ENCODE measurements at places on chromosomes 2 and 18.

- no peak for DNase-seq
These were observed 95.3 kb downstream of the GALR1 start for GRCh38 chr18:77344786-77345500.

GRCh38 chr2:64196963-64197362, 52.7 kb upstream of the PELI1 start:
- DNase-seq, result no peak

DNA sequence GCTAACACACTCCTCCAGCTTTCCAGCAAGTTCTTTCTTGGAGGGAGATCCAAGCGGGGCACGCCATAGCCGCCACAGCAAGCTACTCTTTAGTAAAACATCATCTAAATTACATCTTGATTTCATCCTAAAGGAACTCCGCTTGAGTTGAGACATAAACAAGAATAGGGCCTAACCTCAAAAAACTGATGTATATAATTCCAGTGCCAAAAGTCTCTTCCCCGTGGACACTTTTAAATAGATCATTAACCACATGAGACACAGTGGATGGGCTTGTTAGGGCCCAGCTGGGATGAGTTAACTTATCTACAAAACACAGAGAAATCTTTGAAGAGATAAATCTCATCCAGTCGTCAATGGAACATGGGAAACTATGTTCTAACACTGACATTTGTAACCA, 20.8 kb upstream of the MLPH start:
- DNase-seq, result no peak

DNA sequence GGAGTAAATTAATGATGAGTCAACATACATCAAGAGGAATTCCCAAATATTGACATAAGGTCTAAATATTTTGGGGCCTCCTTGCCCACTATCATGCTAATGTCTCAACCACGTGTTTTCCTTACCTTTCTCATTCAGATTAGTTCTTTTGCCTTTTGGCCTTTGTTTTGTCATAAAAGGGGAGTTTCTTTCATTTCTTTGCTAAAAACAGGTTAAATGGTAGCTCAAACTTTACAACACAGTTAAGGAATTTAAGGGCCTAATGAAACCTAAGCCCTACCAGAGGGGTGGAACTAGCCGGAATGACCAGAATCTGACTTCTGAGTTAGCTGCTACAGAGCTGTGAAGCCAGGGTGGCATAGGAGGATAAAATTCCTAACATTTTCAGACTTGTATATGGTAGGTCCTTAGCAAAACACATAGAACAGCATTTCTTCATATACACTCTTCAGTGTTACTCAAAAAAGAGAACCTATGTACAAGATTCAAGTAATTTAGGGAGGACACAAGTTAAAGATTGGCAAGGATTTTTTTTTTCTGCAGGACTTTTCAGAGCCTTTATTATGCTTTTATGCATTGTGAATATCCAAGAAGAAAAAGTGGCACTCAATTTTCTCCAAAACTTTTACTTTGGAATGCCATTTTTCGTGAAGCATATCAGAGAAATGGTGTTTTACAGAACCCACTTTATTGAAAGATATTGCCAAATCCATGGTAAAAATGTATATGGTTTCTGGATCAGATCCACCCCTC, 633.1 kb downstream of the ARHGAP15 start:
- no peak for DNase-seq

DNA sequence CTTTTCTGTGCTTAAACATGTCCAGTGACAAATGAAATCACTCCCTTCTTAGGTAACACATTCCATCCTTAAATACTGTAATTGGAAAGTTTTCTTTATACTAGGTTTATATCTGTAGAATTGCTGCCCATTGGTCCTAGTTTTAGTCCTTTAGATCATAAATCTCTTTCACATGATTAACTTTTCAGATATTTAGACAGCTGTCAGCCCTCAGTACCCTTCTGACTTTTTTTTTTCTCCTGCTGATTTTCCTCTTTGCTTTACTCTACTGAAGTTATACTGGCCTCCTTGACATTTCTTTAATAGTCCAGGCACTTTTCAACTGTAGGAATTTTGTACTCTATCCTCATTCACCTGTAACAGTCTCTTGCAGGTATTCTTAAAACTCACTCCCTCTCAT, 28.9 kb downstream of the RBBP8 start:
- DNase-seq, result no peak

DNA sequence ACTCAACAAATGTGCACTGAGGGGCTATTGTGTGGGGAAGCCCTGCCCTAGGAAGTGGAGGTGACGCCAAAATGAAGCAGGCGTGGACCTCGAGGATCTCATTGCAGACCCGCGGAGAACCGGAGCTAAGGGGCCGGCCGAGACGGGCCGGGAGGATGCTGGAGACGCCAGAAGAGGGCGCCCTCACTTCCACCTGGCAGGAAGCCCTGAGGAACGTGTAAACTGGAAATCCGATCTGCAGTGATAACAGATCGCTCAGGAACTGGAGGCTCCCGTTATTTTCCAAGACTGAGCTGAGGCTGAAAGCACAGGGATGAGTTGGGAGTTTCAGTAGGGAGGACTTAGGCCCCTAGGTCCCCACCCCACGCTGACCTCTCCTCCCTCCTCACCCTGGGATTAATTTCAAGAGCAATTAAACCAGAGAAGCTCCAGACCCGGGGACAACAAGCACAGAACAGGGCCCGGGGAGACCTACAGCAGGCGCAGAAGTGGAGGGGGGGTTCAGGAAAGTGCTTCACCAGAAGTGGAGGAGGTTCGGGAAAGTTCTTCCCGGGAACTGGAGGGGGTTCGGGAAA, 7.7 kb upstream of the COL6A3 start:
- peak; percentile 73 for DNase-seq

DNA sequence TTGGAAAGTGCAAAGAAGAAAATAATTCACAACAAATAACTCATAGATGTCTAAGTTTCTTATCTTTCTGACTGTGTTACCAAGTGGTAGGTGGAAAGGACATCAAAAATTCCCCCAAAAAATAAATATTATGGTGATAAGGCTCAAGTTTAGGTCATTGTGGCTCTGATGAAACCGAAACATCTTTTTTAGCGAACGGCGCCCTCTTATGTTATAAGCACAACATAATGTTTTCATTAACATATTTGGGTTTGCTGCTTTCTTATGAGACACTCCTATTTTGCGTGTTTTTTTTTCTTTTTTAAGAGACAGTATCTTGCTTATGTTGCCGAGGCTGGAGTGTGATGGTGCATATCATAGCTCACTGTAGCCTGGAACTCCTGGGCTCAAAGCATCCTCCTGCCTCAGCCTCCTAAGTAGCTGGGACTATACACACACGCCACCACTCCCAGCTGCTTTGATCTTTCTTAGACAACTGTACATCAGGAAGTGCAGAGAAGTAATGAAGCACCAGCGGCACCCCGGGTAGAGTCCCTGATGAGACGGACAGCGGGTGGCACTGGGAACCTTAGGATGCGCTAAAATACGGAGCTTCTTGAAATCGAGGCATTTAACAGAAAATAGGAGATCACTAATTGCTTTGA, 38.5 kb upstream of the SLC35G4 start:
- no peak for DNase-seq

GRCh38 chr2:226694586-226695284, 104.9 kb downstream of the IRS1 start:
- DNase-seq, result no peak

GRCh38 chr18:55407774-55408535, 180.0 kb downstream of the TCF4 start:
- DNase-seq, result no peak

DNA sequence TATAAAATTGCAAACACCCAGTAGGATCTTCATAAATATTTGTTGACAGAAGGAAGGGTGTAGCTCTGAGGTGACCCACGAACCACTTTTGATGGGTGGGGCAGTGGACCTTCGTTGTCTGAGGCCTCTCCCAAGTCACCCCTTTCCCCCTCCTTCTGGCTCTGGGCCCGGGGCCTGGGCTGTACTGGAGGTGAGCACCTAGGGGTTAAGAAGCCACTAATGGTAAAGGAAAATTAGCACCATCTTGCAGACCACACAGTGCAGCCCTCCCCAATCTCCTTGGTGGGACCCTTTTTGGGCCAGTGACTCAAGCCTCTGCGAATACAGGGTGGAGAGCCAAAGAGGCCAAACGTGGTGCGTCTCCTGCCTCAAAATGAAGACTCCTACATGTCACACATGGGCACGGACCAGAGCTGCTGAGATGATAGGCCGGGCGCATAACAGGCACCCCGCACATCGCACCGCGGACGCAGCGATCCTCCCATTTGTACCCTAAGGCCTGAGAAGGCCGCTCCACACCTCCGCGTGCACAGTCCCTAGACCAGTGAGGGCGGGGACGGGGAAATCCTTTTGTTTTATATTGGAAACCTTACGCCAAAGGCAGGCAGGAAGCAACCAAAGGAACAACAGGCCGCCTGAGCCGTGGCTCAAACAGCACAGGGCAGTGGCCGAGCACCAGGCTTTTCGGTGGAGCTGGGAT, 31.9 kb upstream of the ATP6V1B1 start:
- DNase-seq, result no peak

- DNase-seq, result no peak
These were observed 91.6 kb downstream of the ASB1 start for GRCh38 chr2:238518172-238518820.

GRCh38 chr2:18762667-18763066, 173.3 kb upstream of the NT5C1B start:
- no peak for DNase-seq

GRCh38 chr2:215357660-215358059, 45.8 kb downstream of the ATIC start:
- no peak for DNase-seq

DNA sequence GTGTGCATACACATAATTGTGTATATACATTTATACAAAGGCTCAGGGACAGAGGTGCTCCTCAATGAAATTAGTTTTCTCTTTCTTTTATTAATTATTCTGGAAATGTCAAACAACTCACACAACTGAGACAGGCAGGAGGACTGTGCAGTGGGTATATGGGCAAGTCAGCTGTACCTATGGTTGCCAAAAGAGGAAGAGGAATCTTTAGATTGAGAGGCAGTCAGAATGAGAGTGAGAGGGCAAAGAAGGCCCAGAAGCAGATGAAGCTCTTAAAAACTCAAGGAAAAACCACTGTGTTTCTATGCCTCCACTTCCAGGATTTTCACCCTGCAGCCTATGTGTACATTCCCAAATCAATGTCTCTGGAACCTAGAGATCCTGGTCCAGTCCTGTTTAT, 79.1 kb downstream of the CACNB4 start:
- DNase-seq, result no peak

DNA sequence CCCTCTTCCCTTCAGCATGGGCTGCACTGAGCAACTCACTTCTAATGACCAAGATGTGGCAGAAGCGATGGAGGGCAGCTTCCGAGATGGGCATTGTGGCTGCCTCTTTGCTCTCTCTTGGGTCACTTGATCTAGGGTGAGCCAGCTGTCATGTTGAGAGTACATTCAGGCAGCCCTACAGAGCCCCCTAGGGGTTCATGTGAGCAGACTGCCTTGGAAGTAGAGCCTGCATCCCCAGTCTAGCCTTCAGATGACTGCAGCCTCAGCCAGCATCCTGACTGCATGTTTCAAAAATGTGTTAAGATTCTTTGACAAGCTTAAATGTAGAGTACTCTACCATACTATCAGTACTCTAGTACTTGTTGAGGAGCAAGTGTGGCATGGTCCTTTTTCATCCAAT, 143.9 kb downstream of the NCK2 start:
- DNase-seq, result no peak

DNA sequence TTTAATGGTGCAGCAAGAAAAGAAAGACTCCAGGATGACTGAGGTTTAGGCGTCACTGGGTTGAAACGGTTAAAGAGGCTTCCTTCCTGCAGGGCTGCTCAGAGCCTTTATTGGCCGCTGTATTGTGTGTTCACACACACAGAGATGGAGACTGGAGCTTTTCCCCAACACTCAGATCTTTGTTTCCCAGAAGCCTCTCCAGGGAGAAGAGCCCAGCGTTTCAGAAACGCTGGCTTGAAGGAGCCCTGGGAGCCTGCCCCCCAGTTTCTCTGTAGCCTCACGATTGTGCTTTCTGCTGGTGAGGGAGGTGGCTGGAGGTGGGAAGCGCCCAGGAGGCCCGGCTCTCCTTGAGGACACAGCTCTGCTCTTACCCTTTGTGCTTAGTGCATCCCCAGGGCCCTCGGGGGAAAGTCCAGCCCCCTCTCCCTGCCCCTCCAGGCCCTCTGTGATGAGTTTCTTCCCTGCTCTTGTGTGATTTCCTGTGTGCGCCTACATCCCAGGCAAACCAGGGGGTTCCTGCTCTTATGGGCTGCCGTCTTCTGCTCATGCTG, 37.1 kb downstream of the RRM2 start:
- no peak for DNase-seq

GRCh38 chr2:195575879-195576401, 81.1 kb upstream of the SLC39A10 start:
- DNase-seq, result no peak

GRCh38 chr2:174615871-174616436, 18.4 kb upstream of the WIPF1 start:
- DNase-seq, result no peak

DNA sequence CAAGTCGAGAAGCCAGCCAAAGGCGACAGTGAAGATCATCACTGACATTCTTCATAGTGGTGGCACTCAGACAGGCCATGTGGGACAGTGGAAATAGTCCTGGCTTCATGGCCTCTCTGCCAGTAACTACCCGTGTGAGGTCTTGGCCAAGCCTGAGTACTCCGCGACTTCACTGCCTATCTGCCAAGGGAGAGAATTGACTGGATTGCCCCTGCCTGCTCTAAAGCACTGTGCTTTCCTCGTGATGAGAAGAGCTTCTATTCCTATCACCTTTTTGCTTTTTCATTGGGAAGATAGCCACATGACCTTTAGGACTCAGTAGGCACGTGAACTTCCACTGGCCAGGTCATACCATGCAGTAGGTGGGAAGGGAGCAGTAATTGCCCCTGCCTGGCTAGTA, 239.3 kb downstream of the HAUS1 start:
- DNase-seq, result no peak

DNA sequence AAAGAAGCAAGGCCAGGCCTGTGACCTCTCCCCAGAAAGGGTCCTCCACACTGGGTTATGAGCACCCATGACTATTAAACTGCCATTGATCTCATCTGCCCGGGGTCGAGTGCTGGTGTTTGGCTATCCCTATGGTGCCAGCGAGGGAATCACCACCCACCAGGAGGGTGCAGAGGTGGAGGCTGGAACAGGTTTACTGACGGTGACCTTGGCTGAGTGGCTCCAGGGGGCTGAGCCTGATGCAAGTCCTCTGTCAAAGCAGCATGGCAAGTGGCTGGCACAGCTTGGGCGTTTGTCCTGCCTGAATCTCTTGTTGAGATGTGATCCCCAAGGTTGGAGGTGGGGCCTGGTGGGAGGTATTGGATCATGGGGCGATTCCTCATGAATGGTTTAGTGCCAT, 196.4 kb upstream of the HDAC4 start:
- DNase-seq, result no peak

Measured in stimulated activated CD4-positive, alpha-beta T cell treated with anti-CD3 and anti-CD28 coated beads, Interleukin-15, amount 100 ng/mL, for 1 hour (primary cell).